Activated CD4-positive, alpha-beta T cell treated with anti-CD3 and anti-CD28 coated beads, Interleukin-2, amount 50 U/mL, for 48 hours (primary cell): ENCODE measurements at places on chromosomes 7 and 10.

- no peak for DNase-seq
These were observed 84.7 kb downstream of the CACNA2D1 start for GRCh38 chr7:82358923-82359322.

- no peak for DNase-seq
These were observed 91.0 kb upstream of the FAM20C start for GRCh38 chr7:101146-102046.

GRCh38 chr7:14836571-14837189 is 65.9 kb downstream of the DGKB start:
- no peak for DNase-seq

- DNase-seq = peak; percentile 1
These were observed 2.0 kb downstream of the MYO1G start for GRCh38 chr7:44976746-44977196.

DNA sequence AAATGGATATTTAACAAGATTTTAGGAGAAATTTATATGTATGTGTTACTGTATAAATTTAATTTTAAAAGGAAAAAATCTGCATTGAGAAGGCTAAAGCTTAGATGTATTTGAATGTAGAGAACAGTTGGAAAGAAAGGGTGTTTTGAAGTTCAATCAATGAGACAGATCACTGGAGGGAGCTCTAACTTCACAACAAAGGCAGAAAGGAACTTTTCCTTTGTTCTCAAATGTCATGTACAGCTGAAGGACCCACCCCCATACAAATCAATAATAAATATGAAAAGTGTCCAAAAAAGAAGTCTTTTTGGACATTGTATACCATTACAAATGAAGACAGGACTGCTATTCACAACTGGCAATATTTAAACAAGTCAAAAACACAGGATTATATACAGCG is 403.4 kb downstream of the DNAJB9 start:
- DNase-seq = no peak

DNA sequence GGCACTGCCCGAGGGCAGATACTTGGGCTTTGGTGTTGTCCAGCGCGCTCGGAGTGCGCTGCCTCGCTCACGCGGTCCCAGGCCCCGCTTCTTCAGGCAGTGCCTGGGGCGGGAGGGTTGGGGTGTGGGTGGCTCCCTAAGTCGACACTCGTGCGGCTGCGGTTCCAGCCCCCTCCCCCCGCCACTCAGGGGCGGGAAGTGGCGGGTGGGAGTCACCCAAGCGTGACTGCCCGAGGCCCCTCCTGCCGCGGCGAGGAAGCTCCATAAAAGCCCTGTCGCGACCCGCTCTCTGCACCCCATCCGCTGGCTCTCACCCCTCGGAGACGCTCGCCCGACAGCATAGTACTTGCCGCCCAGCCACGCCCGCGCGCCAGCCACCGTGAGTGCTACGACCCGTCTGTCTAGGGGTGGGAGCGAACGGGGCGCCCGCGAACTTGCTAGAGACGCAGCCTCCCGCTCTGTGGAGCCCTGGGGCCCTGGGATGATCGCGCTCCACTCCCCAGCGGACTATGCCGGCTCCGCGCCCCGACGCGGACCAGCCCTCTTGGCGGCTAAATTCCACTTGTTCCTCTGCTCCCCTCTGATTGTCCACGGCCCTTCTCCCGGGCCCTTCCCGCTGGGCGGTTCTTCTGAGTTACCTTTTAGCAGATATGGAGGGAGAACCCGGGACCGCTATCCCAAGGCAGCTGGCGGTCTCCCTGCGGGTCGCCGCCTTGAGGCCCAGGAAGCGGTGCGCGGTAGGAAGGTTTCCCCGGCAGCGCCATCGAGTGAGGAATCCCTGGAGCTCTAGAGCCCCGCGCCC is at the start of gene NPY:
TSS of gene NPY (plus strand) at position 294 of the 802 bp plus-strand sequence. CDS start 1,051 bp downstream, outside the sequence.
- DNase-seq = no peak

GRCh38 chr7:582931-583330 is 63.3 kb upstream of the PDGFA start:
- DNase-seq = peak; percentile 30

DNA sequence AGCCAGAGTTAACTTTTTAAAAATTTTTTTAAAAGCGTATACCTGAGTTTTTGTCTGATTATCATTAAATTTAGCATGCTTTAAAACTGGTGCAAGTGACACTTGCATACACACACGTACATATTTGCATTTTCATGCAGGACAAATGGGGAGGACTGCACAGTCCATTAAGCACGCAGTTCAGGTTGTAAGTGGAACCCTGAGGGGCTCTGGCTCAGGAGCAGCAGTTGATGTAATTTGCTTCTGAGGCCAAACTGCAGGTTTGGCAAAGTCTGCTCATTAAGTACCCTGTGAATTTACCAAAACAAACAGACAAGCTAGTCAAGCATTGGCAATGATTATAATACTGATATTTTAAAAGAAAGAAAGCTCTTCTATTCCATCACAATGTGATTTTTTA is 215.8 kb upstream of the PFKP start:
- DNase-seq = no peak

GRCh38 chr10:120806081-120806480 is 45.1 kb upstream of the WDR11 start:
- DNase-seq = no peak

- DNase-seq = no peak
These were observed 79.6 kb upstream of the RET start for GRCh38 chr10:42997151-42997848.

- no peak for DNase-seq
These were observed 194.2 kb downstream of the BICC1 start for GRCh38 chr10:58706836-58707235.

- DNase-seq = no peak
These were observed 183.5 kb downstream of the CREB5 start for GRCh38 chr7:28595801-28596200.

DNA sequence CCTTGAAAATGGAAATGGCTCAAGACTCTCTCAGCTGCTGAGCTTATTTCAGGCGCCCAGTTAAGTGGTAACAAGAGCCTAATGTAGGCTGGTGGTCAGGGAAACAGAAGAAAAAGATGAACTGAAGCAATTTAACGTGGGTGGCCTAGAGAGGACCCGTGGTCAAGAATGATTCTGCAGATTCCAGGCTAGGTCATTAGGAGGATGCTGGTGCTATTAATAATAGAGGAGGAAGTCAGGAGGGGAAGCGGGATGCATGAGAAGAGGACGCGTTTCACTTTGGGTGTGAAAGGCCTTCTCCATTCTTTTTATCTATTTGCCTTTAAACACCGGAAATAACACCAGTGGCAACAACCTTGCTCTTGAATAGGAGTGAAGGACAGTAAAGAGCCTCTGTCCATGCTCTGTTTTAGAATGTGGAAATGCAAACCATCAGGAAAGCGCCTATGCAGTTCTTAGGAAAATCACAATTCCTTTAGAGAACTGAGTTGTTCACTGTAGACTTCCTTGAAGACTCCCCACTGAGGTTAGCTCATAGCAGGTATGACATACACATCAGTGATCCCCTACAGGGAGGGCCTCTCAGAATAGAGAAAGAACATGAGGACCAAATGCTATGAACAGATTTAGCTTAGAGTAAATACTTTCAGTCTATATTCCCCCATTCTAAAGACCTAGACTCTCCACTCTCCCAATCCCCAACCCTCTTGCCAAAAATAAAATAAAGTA is 8.6 kb downstream of the LIPA start:
- no peak for DNase-seq

- DNase-seq = no peak
These were observed 8.8 kb downstream of the ADAP1 start for GRCh38 chr7:945556-946255.

- no peak for DNase-seq
These were observed 41.4 kb downstream of the GNA12 start for GRCh38 chr7:2802504-2803341.

DNA sequence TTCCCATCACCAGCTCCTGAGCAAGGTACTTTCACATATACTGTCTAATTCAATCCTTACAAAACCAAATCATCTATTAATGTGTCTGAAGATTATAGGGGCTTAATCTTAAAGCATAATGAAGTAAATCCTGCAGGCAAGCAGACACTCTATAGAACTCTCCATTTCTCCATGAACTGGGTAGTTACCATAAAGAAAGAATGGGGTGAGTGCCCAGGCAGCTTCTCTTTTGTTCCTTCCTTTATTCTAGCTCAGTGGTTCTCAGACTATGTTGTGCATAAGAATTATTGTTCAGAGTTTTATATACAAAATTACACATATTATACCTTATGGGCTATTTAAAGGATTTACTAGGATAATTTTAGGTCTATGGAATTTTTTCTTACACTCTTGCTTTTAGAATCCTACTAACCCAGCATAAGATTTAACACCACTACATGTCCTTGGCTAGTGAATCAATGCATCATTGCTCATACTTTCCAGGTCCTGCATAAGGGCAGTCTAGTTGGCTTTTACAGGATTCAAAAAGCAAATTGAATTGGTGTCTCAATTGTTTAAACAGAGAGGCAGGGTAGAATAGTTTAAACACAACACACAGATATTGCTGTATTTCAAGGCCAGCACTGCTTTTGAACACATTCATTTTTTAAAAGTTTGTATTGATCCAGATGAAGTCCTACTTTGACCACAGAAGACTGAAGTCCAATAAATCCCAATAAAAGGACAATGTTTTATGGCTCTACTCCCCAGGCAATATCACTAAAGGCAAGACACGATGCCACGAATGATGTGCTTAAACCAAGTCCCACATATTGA is 12.9 kb downstream of the SGCE start:
- DNase-seq = no peak

DNA sequence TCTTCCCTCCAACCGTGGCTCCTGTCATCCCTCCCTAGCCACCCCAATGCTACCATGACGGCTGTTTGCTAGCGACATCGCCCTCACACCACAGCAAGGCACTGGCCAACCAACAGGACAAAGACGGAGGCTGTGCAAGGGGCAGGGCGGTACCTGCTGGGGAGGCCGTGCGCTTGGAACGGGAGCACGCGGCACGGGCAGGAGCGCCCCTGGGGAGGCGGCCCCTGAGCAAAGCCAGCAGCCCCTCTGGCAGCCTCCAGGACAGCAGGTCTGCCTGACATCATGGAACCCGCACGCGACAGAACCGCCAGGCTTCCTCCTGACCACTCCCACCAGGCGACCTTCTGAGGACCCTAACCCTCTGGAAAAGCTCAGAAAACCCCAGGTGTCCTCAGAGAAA is 12.7 kb downstream of the MAD1L1 start:
- DNase-seq = no peak

GRCh38 chr7:107937531-107937930 is 46.5 kb downstream of the DLD start:
- DNase-seq = no peak

DNA sequence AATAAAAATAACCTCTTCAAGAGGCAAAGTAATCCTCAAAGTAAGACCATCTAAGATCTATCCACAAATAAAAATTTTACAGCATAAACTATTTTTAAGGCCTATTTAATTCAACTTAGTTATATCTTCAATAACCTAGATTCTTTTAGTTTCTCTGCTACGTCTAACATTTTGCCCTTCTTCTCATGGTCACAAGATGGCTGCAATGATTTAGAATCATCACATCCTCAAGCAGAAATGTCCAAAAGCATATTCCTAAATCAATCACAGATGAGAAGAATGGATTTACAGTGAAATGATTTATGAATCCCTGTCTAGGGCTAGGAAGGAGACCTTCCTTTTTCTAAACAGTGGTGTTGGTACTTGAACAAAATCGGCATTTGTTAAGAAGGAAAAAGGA is 304.7 kb downstream of the ARHGAP12 start:
- DNase-seq = no peak

DNA sequence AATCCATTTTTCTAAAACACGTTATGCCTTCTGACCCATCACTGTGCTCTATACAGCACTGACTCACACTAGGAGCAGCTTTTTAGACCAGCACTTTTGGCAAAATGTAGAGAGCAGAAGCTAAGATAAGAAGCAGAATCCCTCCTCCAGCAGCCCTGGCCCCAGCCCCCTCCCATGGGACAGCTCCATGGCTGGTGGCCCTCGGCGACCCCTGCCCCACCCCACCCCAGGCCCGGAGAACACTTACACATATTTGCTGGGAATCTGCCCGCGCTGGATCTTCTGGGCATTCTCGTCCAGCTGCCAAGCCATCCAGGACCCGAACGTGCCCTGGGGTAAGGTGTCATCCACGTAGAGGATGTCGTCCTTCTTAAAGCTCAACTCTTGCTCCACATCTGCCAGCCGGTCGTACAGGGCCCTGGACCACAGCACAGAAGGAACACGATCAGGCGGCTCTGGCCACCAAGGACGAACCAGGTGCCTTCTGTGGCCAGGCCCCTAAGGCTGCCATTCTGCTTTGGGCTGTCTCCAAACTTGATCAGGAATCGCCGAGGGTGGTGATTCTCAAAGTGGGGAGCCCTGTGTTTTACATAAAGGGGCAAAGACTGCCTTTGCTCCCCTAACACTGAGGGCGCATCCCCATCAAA is 119.9 kb downstream of the DLG5 start:
- no peak for DNase-seq

DNA sequence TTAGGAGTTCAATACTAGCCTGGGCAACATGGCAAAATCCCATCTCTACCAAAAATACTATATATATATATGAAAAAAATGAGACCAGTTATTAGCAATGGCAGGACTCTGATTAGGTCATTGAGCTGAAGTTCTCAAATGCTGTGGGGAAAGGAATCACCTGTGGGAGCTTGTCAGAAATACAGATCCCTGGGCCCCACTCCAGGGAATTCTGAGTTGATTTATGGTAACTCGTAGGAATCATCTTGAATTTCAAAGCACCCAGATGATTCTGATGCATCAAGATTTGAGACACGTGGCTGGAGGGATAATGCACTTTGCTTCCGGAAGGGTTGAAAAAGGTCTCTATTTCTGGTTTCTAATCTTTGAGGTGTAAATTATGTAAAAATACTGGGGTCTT is 1.0 kb upstream of the ANKRD1 start:
- no peak for DNase-seq

- DNase-seq = no peak
These were observed 168.9 kb upstream of the PHF14 start for GRCh38 chr7:10804770-10805169.

DNA sequence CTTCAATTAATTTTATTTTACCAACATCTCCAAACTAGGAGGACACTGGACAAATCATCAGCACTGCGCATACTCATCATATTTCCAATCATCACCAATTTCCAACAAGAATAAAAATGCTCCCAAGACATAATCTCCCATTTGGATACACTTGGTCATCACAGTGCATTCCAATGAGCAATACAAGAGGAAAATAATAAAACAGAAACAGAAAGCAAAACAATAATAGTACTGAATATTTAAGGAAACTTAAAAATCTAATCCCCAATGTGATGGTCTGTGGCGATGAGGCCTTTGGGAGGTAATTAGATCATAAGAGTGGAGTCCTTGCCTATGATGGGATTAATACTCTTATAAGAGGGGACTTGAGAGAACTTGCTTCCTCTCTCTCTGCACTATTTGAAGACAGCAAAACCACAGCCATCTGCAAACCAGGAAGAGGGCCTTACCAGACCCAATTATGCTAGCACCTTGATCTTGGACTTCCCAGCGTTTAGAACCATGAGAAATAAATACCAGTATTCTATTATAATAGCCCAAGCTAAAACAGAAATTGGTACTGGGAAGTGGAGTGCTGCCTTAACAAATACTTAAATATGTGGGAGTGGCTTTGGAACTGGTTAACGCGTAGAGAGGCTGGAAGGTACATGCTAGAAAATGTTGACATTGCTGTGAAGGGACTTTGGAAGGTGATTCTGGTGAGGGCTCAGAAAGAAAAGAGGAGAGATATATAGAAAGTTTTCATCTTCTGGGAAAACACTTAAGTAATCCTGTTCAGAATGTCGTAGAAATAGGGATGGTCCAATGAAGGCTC is 91.5 kb downstream of the JAZF1 start:
- no peak for DNase-seq

- DNase-seq = no peak
These were observed 504.1 kb upstream of the ANKRD30A start for GRCh38 chr10:36621346-36621745.
